ENCODE measurements at places on chromosomes 2 and 18.

DNA sequence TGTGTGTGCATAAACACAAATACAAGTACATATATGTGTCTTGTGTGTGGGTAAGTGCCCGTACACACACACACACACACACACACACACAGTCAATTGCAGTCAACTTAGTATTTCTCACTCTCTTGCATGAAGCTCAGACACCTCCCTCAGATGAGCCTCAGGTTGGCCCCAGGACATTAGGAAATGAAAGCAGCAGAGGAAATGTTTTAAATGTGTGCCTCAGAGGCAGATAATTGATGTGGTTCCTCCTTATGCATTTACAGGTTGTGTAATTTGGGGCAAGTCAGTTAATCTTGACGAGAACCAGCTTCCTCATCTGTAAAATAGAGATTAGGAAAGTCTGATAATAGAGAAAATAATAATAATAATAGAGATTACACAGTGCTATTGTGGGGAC is 814.0 kb upstream of the ID2 start:
- DNase-seq = no peak

- no peak for DNase-seq
These were observed 523.5 kb downstream of the LRRTM4 start for GRCh38 chr2:76998704-76999103.

GRCh38 chr2:20196657-20197161 is 28.2 kb downstream of the SDC1 start:
- DNase-seq = no peak

GRCh38 chr2:108199726-108200125 is 40.0 kb upstream of the SULT1C3 start:
- no peak for DNase-seq

- no peak for DNase-seq
These were observed 38.5 kb upstream of the ZNF396 start for GRCh38 chr18:35415511-35416073.
